ENCODE measurements at places on chromosomes 6 and 20.

DNA sequence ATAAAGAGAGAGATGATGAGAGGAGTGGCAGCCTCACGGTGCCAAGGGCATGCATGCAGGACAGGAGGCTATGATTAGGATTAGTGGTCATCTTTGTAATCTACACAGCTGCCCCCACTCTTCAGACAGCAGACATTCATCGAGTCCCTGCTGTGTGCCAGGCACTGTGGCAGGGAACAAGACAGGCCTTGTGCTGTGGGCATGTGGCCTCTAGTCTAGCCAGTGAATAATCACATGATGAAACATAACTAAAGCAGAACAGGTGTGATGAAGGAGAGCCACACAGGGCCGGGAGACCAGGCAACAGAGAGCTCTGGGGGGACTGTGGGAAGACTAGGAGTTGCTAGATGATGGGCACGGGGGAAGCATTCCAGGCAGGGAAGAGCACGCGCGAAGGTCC lies 22.2 kb downstream of the TOX2 start:
- DNase-seq, result no peak

- no peak for DNase-seq
Observed at GRCh38 chr6:15327271-15327670, 81.4 kb downstream of the JARID2 start.

GRCh38 chr6:15283986-15284361 lies 38.1 kb downstream of the JARID2 start:
- DNase-seq, result no peak

DNA sequence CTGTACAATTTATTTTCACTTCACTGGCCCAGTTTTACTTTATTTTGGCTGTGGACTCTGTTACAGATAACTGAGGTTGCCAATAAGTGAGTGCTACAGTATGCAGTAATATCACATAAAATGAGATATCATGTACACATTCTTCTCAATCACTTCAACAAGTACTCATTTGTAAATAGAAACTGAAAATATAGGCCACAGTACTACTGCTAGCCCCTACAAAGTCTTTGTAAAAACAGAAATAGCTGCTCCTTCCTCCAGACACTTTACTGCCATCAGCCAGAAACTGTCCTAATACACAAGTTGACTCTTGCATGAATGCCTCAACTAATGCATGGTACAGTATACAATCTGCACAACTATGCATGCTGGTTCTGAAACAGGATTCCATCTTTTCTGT lies 9.2 kb downstream of the DTNBP1 start:
- no peak for DNase-seq

- DNase-seq, result no peak
Observed at GRCh38 chr6:73579389-73579788, 58.6 kb upstream of the EEF1A1 start.

GRCh38 chr20:53216478-53216855 lies 244.3 kb downstream of the TSHZ2 start:
- no peak for DNase-seq

GRCh38 chr6:107398001-107398400 lies 61.4 kb downstream of the PDSS2 start:
- DNase-seq, result no peak

DNA sequence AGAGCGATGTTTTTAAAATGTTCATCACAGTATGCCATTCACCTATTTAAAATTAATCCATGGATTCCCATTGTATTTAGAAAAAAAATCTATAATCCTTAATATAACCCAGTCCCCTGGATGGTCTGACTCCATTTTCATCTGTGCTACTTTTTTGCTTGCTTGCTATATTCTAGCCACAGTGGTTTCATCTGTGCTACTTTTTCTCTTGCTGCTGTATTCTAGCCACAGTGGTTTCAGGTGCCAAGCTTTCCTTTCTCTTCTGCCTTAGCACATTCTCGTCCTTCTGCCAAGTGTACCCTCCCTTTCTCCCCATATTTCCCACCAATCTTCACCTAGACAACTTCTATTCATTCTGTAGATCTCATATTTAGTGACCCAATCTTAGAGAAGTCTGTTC lies 33.3 kb upstream of the SOX4 start:
- no peak for DNase-seq

GRCh38 chr20:63664861-63665594 lies 6.9 kb downstream of the RTEL1 start:
- no peak for DNase-seq

GRCh38 chr6:101663100-101663499 lies 269.6 kb downstream of the GRIK2 start:
- DNase-seq, result no peak

GRCh38 chr6:140345935-140346334 lies 971.5 kb upstream of the CITED2 start:
- no peak for DNase-seq

- peak; percentile 36 for DNase-seq
Observed at GRCh38 chr6:12289933-12290820, at the start of gene EDN1. EDN1 (plus strand) TSS chr6:12290361; CDS start chr6:12290630, 269 bp downstream.

DNA sequence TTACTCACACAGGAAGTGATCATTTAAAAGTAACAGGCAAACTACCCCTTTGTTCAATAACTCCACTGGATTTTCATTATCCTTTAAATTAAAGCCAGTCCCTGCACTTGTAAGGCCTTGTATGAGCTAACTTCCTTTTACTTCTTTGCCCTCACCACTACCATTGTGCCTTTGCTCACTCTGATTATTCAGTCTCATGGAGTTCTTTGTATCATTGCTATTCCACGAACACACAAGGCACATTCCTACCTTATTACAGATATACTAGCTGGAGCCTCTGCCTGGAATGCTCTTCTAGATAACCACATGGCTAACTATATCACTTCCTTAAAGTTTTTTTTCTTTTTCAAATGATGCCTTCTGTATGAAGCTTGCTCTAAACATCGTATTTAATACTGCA lies 748.6 kb upstream of the HS3ST5 start:
- no peak for DNase-seq

Data from stimulated activated CD4-positive, alpha-beta T cell treated with anti-CD3 and anti-CD28 coated beads, Interleukin-15, amount 100 ng/mL, for 1 hour (primary cell).